ENCODE measurements at places on chromosomes 7 and 10. TPM values are rescaled to one million over a fixed set of nuclear protein-coding genes. Genes with fewer than 3 reads are reported as not detected.

GARIN1A gene
- 0.57 TPM for total RNA-seq

SORCS1 gene
- not detected for total RNA-seq

ACSM6 gene
- not detected for total RNA-seq

POU6F2 gene
- not detected for total RNA-seq

CHST15 gene
- total RNA-seq = 23.8 TPM

CALHM3 gene
- 13.1 TPM for total RNA-seq

LIPF gene
- not detected for total RNA-seq

VSTM2A gene
- total RNA-seq = not detected

FAM25C gene
- not detected for total RNA-seq
